ENCODE measurements at places on chromosomes 11 and 22.

DNA sequence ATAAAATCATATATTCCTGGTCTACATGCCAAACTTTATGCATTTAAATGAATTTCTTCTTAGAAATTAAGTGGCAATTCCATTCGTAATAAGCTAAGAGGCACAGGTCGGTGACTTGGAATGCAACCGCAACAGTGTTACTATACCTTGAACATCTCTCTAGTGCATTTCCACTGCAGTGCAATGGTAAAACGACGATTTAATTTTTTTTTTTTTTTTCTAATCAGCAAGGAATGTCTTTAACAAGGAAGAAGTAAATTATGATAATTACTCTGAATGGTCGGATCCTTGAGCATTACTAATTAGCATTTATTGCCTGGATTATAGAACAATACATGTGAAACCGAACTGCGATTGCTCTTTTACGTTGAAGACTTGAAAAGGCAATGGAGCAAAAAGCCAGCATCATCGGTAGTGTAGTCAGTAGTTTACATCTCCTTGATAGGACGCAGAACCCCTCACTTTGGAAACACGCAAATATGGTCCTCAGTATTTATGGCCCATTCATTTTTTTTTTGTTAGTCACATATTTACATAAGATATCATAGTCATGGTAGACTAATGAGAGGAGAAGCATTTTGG, 20.2 kb downstream of the BLID start:
- DNase-seq, result no peak

DNA sequence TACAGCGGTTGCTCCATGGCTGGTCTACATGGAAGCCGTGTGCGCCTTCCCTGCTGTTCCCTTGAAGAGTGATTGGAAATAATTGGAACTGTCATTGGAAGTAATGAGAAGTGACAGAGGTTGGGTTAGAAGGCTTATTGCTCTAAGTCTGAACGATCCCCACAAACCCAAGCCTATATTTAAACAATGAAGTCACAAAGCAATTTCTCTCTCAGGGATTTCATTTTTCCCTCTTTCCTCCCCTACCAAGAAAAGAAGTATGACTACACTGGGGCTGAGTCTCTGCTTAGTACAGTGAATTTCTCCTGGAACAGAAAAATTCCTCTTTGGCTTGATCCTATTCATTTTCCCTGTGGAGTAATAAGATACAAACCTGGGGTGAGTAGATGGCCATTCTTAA, 7.8 kb downstream of the CLMP start:
- no peak for DNase-seq

- no peak for DNase-seq
These were observed 1.5 kb downstream of the PANX2 start for GRCh38 chr22:50171965-50172421.

GRCh38 chr11:75277991-75278790, 37.6 kb downstream of the TPBGL start:
- no peak for DNase-seq

Measured in activated CD4-positive, alpha-beta T cell treated with anti-CD3 and anti-CD28 coated beads, Interleukin-2, amount 50 U/mL, for 24 hours (primary cell).